Fibroblast of skin of right biceps (primary cell): ENCODE measurements at places on chromosomes 2 and 18.

DNA sequence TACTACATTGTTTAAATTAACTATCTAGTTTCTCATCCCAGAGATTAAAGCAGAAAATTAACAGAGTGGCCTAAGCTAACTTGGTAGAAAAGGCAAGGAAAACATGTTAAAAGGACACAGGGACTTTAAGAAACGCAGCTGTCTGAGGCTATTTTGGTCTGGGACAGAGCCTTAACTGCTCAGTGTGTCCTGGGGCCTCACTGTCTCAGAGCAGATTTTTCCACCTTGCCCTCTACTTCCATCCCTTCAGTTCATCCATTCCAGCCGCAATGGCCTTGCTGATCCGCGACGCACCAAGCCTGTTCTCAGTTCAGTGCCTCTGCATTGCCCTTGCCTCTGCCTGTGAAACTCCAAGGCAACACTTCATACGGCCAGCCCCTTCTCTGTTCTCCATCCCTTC lies 114.9 kb upstream of the OSR1 start:
- no peak for DNase-seq

- DNase-seq: peak; percentile 40
These were observed 95.3 kb upstream of the RMDN2 start for GRCh38 chr2:37829616-37830395.

GRCh38 chr18:53843113-53843760 lies 381.2 kb downstream of the MBD2 start:
- peak; percentile 48 for DNase-seq

DNA sequence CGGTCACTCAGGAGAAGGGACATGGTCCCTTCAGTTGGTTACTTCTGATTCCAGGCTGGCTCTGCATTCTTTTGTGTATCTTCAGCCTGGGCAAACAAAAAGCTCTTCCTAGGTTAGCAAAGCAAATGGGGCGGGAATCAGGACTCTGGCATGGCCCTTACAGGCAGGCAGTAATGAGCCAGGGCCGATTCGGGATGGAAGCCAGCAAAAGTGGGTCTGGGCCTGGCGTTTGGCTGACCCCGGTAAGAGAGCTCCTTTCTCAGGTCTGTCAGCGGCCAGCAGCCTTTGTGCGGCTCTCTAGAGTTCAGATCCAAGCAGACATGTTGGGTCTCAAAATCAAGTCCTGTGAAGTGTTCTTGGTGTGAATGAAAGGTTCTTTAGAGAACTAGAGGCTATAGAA lies 81.5 kb upstream of the EML6 start:
- no peak for DNase-seq

- no peak for DNase-seq
These were observed 282.6 kb downstream of the MYT1L start for GRCh38 chr2:2048461-2048860.

GRCh38 chr18:2396162-2396505 lies 175.2 kb downstream of the METTL4 start:
- no peak for DNase-seq

DNA sequence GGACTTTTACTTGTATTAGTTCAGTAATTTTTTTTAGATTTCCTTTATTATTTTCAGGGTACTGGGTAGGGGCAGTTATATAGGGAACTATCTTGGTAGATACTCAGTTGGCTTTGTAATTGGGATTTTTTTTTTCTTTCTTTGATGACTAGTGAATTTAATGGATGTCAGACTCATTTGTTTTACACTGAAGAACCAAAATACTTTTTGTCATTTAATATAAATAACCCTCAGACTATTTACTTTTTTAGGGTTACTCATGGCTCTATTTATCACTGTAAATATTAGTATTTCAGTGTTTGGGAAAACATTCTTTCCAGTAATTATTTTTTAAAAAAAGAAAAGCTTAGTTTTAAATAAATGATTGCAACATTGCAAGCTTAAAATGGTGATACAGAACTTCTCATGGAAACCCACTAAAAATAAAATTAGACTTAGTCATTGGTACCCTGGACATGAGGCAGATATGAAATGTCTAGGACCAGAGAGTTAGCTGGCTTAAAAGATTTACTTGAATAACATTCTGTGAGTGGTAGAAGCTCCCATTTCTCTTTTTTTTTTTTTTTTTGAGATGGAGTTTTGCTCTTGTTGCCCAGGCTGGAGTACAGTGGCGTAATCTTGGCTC lies 74.4 kb upstream of the CYP20A1 start:
- peak; percentile 5 for DNase-seq

DNA sequence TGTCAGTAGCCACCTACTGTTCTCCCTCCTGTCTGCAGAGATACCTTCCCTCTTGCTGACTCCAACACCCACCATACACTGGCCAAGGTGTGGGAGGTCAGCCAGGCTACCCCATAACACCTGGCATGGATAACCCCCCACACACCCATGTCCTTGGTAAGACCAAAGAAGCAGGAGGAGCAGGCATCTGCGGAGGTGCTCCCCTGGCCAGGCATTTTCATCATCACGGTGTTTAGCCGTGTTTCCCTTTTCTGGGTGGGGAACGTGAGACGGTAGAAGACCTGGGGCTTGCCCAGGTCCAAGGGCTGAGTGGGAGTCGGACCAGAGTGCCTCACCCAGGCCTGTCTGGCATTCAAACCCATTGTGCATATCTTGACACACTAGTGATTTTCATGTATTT lies 150.3 kb downstream of the SMAD7 start:
- no peak for DNase-seq

GRCh38 chr18:6901286-6901926 lies 171.9 kb downstream of the ARHGAP28 start:
- no peak for DNase-seq

GRCh38 chr18:26458526-26459232 lies 89.7 kb downstream of the KCTD1 start:
- peak; percentile 79 for DNase-seq

DNA sequence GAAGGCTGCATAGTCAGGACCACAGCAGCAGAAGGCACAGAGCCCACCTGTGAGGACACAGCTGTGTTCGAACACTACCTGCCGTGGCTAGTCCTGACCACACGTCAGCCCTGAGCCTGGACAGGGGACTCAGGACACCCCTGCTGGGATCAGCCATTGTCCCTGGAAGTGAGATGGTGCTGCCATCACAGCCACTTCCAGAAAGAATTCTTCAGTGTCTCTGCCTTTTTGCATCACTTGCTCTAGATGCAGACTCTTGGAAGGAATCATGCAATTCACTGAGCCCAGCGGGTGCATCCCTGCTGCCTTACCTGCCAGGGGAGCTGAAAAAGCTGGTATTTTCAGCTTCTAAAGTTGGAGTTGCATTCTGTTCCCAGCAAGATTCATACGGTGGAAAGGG lies 49.3 kb downstream of the LAMA3 start:
- no peak for DNase-seq

- no peak for DNase-seq
These were observed 113.4 kb downstream of the EIPR1 start for GRCh38 chr2:3264010-3264744.

- no peak for DNase-seq
These were observed 223.1 kb downstream of the PHLPP1 start for GRCh38 chr18:62938487-62938886.

DNA sequence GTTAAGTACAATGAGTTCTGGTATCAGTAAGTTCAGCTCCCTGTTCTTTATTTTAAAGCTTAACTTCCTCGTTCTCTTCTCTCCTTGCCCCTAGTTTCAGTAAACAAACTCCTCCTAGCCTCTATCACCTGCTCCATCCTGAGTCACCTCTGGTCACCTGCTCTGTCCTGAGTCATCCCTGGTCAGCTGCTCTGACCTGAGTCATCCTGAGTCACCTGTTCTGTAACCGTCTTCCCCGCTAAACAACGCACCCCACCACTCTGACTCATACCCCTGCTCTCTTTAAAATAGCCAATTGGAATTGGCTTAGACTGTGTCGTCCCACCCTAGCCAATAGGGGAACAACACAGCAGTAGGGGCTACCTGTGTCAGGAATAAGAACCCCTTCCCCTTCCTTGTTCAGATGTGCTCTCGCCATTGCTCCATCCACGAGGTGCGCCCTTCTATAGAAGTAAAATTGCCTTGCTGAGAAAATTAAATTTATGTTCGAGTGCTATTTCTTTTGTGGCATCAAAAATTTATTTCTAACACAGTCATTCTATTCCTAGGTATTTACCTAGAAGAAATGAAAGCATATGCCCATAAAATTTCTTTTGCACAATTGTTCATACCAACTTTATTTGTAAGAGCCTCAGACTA lies 24.9 kb upstream of the RMND5A start:
- DNase-seq: no peak
